ENCODE measurements at places on chromosomes 1 and 21. TPM values are rescaled to one million over a fixed set of nuclear protein-coding genes. Genes with fewer than 3 reads are reported as not detected.

DNA sequence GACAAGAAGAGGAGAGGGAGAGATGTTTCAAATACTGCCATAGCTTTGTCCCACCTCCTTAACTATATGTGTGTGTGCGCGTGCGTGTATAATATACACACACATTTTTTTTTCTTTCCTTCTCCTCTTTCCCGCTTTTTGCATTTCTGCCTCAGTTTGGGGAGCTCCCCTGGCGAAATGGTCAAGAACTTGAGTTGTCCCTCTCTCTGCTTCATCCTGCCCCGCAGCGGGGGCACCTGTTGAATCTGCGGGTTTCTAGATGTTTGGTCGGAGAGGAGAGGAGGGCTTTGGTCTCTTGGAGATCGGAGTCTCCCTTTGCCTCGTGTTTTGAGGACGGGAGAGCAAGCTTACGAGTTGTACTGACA is 504 bp downstream of the SCCPDH start:
- no peak for DNase-seq

GRCh38 chr1:14614341-14614740 is 15.9 kb downstream of the KAZN start:
- no peak for DNase-seq

CELA3A gene
- total RNA-seq = 2.0 TPM

GBP7 gene
- 0.21 TPM for total RNA-seq

DNA sequence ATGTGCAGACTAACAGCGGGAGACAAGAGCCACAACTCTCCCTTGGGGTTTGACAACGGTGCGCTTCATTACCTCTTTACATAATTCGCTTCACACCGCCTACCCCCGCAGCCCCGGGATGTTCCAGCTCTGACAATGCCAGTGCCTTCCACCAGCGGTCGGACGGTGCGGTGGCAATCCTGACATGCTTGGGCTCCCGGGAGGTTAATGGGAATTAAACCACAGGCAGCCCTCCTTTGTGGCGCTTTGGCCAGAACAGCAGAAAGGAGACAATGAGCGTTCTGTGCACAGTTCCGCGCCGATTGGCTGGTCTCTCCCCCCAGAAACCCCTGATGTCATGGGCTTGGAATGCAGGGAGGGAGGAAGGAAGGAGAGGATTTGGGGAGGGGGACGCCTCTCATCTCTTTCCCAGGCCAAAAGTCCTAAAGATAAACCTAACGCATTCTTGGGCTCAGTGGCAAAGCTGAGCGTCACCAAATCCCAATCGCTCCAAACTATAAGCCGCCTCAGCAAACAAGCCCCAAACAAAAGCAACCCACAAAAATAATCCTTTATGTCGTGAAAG is 1.3 kb downstream of the CNN3 start:
- DNase-seq = no peak

DNA sequence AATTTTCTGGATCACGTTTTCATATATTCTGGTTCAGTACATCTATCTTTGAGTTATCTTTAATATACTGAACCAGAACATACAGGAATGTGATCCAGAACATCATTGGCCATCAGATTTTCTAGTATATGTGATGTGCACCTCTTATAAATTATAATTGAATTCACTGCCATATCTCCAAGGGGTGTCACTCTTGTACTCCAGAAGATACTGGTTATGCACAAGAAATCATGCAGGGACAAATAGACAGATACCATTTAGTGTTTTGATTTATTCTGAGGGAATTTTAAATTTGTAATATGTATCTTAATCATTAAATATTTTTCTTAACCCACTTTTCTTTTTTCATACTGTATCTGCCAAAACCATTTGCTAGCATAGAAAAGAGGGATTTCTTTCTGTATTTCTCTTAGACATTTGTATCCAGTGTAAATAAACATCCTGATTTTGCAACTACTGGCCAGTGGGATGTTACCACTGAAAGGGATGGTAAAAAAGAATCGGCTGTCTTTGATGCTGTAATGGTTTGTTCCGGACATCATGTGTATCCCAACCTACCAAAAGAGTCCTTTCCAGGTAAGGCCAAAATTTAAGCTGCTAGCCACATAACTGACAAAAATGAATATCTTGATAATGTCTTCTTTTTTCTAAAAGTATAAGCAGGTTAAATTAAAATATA is 16.7 kb downstream of the FMO3 start:
- DNase-seq = no peak

- DNase-seq = no peak
These were observed 190.3 kb downstream of the VPS13D start for GRCh38 chr1:12420171-12420570.

MX2 gene
- total RNA-seq = 22.9 TPM

PHLDA3 gene
- total RNA-seq = 134 TPM

DNA sequence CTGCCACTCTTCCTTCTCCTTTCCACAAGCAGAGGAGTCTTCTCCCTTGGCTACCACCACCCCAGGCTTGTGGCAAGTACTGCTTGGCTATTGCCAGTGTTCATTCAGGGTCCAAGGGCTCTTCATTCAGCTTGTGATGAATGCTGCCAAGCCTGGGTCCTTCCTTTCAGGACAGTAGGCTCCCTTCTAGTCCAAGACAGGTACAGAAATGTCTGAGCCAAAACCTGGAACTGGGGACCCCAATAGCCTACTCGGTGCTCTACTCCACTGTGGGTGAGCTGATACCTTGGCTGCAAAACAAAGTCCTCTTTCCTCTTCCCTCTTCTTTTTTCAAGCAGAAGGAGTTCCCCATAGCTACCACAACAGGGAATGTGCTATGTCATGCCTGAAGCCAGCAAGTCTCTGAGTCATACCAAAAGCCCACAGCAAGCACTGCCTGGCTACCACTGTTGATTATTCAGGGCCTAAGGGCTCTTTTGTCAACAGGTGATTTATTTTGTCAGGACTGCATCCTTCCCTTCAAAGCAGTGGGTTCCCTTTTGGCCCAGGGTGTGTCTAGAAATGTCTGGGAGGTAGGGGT is 268.9 kb downstream of the HHAT start:
- DNase-seq = no peak

MFAP2 gene
- 62.2 TPM for total RNA-seq

CNKSR1 gene
- 5.8 TPM for total RNA-seq

TARBP1 gene
- 11.5 TPM for total RNA-seq

DNA sequence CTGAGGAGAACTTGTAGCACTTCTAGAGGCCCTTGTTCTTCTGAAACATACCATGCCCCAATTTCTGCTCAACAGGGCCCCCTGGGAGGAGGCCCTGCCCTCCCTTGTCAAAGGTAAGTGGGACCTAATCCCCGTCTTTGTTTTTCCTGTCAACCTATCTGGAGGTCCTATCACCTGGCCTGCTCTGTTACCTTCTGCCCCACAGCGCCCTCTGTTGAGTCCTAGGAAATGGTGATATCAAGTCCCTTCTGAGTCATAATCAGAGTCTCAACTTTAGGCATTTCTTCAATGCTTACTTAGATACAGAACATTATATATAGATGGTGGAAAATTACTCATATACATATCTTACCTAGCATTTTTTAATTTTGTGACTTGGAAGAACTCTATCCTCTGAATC is 28.2 kb upstream of the FCRL4 start:
- no peak for DNase-seq

CLCN6 gene
- 27.5 TPM for total RNA-seq

GRCh38 chr1:232303222-232303620 is 326.7 kb downstream of the SIPA1L2 start:
- no peak for DNase-seq

GRCh38 chr1:112256411-112256810 is 139.6 kb upstream of the CTTNBP2NL start:
- no peak for DNase-seq

EIF4G3 gene
- total RNA-seq = 54.0 TPM

DNA sequence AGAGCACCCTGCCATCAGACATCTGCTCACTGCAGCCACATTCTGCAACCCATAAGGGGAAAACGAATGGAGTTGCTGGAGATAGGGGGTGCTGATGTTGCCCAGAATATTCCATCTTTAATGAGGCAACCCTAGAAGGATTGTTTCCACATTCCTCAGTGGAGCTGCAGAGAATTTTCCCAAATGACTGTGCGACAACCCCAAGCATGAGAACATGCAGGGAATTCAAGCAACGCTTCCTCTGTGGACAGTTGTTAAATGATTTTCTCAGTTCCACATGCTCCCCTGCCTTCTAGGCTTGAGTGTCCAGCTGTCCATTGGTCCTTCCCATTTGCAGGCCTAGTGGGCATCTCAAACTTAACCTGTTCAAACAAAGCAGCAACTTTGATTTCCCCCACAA is 20.5 kb upstream of the UBL4B start:
- DNase-seq = no peak

EXO1 gene
- total RNA-seq = 0.42 TPM

GRCh38 chr21:45429221-45430175 is 24.5 kb downstream of the COL18A1 start:
- DNase-seq = no peak

GRCh38 chr1:89460325-89460724 is 64.3 kb upstream of the LRRC8B start:
- DNase-seq = no peak

Measured in thoracic aorta (tissue), 2 donors.